ENCODE measurements at places on chromosomes 7 and 10.
A peak's percentile ranks its signal among the peaks of the same experiment; 100 is the strongest.

GRCh38 chr10:103202319-103202718, 9.2 kb upstream of the NT5C2 start:
- DNase-seq: no peak

GRCh38 chr7:37701769-37702168, 18.2 kb downstream of the GPR141 start:
- DNase-seq: no peak

GRCh38 chr10:96987842-96988175, 155.7 kb downstream of the LCOR start:
- no peak for DNase-seq

DNA sequence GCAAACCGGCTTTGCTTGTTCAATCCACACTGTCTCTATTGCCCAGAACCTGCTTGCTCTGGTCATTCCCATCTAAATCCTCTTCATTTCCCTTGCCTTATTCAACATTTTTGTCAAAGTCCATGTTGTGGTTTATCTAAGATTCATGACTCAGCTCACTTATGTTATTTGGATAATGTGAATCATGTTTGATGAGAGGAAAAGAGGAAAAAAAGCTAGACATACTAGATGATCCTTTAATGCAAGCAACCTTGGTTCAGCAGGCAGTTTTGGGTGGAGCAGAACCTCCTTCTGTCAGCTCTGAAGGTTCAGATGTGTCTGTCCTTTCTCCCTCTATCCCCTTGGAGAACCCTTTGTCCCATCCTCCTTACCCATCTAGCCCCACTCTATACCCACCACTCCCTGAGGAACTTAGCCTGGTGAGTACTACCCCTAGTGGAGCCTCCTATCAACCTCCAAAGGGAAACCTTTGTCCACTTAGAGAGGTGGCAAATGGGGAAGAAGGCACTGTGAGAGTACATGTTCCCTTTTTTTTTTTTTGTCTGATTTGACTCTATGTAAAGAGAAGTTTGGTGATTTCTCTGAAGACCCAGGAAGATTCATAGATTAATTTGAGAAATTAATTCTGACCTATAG, 2.1 kb upstream of the SAMD9L start:
- DNase-seq: no peak

DNA sequence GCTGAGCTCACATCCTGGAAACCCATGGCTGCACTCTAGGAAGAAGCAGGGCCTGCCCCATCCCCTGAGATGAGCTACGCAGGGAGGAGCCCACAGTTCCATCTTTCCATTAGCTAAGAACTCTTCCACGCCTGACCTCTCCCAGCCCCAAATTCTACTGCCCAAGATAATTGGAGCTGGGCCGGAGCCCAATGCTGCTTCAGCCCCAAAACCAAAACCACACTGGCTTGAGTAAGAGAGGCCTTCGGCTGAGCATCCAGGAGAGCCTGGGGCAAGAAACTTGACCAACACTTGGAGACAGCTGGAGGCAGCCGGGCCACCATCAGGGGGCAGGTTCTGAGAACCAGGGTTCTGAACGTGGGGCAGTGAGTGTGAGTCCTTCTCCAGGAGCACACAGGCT, 116.1 kb upstream of the ZMIZ1 start:
- DNase-seq: no peak

GRCh38 chr10:115093776-115094408, 727 bp downstream of the ATRNL1 start:
- no peak for DNase-seq

GRCh38 chr7:74364061-74364460, 74.9 kb downstream of the CLIP2 start:
- DNase-seq: no peak

- DNase-seq: no peak
Observed at GRCh38 chr10:36499693-36500092, 625.7 kb upstream of the ANKRD30A start.

DNA sequence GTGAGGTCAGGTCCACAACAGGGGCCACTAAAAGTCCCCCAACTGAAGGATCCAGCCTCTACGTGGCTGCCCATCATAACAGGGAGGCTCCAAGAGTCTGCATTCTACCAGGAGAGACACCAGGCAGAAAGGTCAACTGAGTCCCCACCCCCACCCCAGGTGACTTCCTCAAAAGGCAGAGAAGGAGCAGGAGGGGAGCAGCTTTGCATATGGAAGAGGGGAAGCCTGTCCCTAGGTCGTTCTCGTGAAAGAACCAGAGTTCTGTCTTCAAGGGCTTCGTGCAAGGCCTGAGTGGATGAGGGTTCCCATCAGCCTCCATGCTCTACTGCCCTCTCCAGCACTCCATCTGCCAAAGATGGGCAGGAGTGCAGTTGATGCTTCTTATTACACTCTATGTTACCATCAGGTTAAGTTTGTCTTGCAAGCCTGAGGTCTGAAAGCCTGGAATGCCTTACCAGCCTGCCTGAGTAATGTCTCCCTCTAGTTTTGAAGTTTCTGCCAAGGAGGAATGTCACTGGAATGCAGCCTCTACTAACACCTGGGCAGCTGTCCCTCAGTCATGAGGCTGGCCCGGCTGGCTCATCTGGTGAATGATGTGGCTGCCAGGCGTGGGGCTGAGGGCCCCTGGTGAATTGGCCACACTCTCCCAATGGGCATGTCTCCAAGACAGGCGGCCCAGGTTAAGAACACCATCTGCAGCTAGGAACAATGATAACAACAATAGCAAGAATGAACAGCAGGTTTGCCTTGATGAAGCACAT, 54.3 kb upstream of the SMNDC1 start:
- no peak for DNase-seq

- DNase-seq: no peak
Observed at GRCh38 chr7:41268878-41269277, 434.0 kb downstream of the INHBA start.

DNA sequence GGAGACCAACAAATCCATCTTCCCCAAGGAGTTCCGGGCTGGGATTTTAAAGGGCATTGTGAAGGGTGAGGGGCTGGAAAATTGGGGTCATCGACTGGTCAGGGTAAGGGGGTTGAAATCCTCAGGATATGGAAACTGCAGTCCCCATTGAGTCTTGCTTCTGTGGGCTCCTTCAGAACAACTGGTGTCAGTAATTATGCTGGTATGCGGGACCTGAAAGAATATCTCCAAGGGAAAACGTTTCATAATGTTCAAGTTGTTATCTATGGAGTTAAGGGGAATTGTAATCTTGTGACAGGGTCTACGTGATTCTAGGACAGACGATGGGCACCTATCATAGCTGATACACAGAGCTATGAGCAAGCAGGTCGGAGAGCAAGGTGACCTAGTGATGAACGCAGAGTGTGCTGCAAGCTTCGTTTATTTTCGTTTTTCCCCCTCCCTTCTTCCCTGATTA, 494 bp upstream of the RHBDD2 start:
- no peak for DNase-seq

GRCh38 chr7:13602036-13602435, 387.4 kb downstream of the ETV1 start:
- DNase-seq: no peak

GRCh38 chr10:84194424-84195043, at the start of gene CDHR1:
Gene CDHR1, plus strand, starts transcription at chr10:84194537. Its CDS starts 224 bp downstream, at chr10:84194761.
- DNase-seq: peak; percentile 29

- no peak for DNase-seq
Observed at GRCh38 chr10:75782463-75783248, 351.2 kb downstream of the LRMDA start.

DNA sequence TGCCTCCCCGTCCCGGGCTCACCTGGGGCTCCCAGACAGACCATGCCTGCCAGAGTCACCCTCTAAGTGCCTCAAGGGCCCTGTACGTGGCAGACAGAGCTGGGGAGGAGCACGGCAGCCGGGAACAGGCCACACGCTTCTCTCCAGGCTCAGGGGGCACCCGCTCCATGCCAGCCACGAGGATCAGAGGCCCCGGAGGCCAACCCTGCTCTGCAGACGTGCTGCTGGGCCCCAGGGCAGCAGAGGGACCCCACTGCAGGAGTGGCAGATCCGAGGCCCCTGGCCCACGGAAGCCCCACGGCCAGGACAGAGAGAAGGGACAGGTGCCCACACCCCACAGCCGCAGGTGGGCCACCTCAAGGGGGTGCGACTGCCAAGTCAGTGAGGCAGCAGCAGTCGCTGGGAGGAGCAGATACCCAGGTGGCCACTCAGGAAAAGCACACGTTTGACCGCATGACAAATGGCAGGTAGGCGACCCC, 58.4 kb upstream of the TNRC18 start:
- no peak for DNase-seq

GRCh38 chr7:32263611-32264010, 193.4 kb upstream of the PDE1C start:
- DNase-seq: no peak

- no peak for DNase-seq
Observed at GRCh38 chr10:132640326-132641125, 102.9 kb downstream of the INPP5A start.

DNA sequence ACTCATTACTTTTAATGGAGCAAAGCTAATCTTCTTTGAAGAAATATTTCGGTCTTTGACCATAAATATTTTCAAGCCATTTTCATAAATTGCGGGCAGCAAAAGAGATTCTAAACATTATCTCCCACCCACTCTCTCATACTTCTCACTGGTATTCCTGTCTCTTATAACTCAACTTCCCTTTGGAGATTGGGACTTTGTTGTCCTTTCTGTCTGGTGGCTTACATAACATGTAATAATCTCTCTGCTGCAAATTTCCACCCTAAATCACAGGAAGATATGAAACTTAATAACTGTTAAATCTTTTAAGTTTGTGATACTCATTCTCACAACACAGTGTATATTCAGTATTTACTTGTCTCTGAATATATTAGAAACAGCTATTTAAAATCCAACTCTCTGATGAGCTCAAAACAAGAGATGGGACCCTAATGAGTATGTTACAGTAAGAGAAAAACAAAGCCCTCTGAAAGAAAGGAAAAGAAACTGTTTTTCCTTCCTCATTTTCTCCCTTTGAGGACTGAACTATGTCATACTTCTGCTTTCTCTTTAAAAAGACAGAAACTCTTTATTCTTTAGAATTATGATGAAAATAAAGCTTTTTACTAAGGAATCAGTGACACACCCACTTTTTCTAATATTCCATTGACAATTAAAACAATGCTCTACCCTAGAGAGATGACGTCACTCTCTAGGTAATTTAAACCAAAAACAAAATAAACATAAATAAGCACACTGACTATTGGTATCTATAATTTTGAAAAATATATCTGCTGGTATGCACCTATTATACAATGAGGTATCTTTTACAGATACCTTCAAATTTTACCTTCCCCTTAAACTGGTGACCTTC, 14.7 kb downstream of the CALCR start:
- DNase-seq: no peak

All from activated naive CD4-positive, alpha-beta T cell treated with Interleukin-2 at 50 U/mL for 16 hours (primary cell).